ENCODE measurements at places on chromosomes 5 and 9. TPM values are rescaled to one million over a fixed set of nuclear protein-coding genes. Genes with fewer than 3 reads are reported as not detected.

GRCh38 chr9:121960665-121961064 is 132.4 kb downstream of the TTLL11 start:
- no peak for DNase-seq

DNA sequence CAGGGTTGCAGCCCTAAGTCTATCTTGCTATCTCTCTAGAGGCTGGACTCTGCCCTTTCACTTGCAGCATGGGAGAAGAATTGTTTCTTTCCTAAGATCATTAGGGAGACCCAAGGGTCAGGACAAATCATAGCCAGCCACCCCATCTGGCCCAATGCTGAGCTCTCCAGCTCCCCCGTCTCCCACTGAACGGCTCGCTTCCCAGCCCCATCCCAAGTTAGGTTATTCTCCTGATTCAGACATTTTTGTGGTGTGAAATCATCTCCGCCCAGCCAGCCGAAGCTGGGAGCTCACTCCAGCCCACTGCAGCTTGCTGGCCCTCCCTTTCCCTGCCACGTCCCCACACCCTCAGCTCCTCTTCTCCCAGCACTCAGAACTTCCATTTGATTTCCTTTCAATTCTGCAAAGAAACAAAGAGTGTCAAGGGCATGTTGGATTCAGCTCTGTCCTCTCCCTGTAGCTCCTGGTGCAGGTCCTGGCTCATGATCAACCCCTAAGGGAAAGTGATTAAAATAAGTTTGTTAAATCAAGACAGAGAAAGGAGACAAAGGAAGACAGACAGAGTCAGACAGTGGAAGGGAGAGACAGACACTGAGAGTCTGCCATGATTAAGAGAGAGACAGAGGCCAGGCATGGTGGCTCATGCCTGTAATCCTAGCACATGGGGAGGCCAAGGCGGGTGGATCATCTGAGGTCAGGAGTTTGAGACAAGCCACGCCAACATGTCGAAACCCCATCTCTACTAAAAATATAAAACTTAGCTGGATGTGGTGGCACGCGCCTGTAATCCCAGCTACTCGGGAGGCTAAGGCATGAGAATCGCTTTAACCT is 12.6 kb upstream of the SPARC start:
- DNase-seq: no peak

- DNase-seq: peak; percentile 14
These were observed 104.8 kb downstream of the PDE6A start for GRCh38 chr5:149839761-149840160.

- no peak for DNase-seq
These were observed 131.8 kb downstream of the LURAP1L start for GRCh38 chr9:12906646-12907045.

DNA sequence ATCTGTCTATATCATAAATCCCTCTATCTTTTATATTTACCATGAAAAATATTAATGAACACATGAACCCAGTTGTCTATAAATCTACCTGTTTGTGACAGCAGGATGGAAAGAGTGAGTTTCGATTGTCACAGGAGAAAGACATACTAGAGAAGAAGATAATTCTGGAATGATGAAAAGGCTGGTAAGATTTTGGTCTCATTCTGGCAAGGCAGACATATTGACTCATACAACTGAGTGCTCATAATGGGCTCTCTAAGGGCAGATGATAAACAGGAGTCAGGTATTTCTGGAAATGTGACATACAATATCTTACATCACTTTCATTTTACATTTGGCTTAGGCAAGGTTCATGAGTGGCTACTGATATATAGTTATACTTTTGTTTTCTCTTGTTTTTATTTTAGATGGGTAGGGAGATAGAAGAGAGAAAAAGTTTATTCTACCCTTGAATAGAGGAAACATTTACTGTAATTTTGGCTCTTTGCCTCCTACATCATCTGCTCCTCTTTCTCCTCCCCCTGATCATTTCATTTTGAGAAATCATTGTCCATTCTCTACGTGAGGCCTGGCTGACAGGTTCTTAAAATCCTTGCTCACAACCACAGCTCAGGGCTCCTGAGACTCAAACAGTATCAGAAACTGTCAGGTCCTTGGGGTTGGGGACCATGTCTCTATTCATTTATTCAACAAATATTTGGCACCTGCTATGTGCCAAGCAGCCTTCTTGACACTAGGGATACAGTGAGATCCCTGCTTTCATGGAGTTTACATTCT is 14.4 kb downstream of the ELOVL7 start:
- DNase-seq: no peak

DNA sequence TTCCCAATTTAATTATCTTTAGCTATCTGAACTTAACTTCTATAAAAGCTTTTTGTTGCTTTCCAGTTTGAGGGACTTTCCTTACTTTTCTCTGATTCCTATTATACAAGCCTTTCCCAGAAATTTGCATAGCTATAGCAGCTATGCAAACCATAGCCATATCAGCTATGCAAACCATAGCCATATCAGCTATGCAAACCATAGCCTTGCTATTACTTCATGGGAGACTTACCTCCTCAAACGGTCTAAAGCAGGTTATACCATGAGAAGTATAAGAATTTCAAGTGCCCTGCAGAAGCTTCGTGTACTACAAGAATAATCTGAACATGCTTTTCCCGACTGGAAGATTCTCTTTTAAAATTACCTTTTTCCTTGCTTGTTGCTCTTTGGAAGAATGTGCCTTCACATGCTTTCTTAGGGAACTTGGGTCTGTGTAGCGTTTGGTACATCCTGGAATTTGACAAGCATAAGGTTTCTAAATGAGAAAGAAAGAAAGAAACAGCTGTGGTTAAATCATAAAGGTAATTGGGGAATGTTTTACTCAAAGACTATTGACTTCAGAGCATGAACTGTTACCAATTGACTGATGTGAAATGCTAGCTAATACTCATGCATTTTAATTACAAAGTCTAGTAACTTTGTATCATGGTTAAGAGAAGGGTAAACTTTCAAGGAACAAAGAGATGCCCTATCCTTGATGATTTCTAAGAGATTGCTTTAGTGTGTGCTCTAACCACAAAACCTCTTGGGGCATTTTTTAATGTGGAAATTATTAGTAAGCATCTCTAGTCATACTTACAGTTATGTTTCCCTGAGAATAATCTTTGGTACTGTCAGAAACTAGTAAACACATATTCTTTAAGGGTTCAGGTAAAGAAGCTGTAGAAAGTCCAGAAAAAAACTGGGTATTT is 367.6 kb downstream of the GLIS3 start:
- DNase-seq: no peak

GRCh38 chr5:159101685-159102084 is 2.0 kb upstream of the EBF1 start:
- no peak for DNase-seq

- no peak for DNase-seq
These were observed 5.7 kb downstream of the QSOX2 start for GRCh38 chr9:136239983-136240330.

GRCh38 chr5:114402206-114402605 is 40.3 kb downstream of the KCNN2 start:
- DNase-seq: no peak

DNA sequence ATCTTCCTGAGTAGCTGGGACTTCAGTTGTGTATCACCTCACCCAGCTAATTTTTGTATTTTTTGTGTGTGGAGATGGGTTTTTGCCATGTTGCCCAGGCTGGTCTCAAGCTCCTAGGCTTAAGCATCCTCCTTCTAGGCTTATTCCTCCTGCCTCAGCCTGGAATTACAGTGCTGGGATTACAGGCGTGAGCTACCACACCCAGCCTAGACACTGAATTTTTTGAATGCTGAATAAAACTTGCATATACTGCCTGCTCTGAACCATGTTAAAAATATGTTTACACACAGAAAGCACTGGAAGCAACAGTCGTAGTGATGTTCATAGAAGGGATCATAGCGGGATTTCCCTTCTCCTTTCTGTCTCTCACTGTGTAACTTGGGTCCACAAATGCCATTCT is 121.3 kb upstream of the ICE1 start:
- no peak for DNase-seq

GRCh38 chr5:64576250-64576649 is 70.4 kb downstream of the RGS7BP start:
- DNase-seq: no peak

- DNase-seq: no peak
These were observed 154.8 kb upstream of the GAS1 start for GRCh38 chr9:87102126-87102525.

DNA sequence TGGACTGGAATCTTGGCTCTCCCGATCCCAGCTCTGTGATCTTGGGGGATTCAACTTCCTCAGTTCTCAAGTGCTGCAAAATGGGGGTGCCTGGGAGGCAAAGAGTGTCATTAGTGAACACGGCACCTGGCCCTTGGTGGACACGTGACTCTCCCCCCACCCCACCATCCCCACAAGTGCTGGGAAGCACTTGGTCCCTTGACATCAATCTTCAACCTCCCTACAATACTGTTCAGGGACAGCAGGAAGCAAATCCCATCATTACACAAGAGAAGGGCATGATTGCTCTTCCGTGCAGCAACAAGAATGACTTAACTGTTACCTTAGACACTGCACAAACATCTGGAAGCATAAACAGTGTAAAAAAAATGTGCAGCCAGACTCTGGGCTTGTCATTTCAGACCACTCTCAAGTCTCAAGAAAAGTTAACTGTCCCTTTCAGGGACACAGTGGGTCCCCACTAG is 61.4 kb downstream of the PSMB7 start:
- DNase-seq: no peak

- DNase-seq: no peak
These were observed 4.8 kb upstream of the CDH10 start for GRCh38 chr5:24649531-24649930.

DNA sequence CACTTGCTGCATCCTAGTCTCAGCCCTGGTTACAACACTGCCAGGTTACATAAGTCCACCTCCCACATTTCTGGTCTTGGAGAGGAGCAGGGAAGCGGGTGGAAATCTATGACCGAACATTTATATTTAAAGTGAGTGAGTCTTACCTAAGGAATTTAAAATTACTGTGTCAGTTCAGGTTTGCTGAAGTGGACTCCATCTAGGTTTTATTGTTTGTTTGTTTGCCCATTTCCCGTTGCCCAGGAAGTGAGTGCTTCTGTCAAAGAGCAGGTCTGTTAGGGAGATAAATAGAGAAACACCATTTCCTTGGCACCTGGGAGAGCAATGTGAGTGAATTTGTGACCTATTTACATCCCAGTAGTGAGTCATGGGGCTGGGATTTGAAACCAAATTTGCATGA is 179.5 kb downstream of the KIF4B start:
- no peak for DNase-seq

- DNase-seq: no peak
These were observed 96.0 kb downstream of the LIX1 start for GRCh38 chr5:97046270-97046982.

DNA sequence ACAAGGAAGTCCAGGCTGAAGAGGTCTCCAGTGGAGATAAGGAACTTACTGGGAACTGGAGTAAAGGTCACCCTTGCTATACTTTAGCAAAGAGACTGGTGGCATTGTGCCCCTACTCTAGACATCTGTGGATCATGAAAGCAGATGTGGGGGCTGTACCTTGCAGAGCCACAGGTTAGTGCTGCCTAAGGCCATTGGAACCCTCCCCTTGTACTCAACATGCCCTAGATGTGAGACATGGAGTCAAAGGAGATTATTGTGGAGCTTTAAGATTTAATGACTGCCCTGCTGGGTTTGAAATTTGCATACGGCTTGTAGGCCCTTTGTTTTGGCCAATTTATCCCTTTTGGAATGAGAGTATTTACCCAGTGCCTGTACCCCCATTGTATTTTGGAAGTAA is 397.3 kb upstream of the GRIN3A start:
- DNase-seq: no peak

- DNase-seq: no peak
These were observed 21.7 kb upstream of the GLIS3 start for GRCh38 chr9:4321554-4321953.

- no peak for DNase-seq
These were observed 249.7 kb upstream of the ZNF462 start for GRCh38 chr9:106613250-106613737.

GRCh38 chr5:29089591-29090130 is 2051.3 kb upstream of the CDH9 start:
- no peak for DNase-seq

Gene HTR1A
- 0.24 TPM for polyA plus RNA-seq

Gene ORM2
- polyA plus RNA-seq: 0.49 TPM

Gene TUSC1
- polyA plus RNA-seq: 3.9 TPM

Gene DOCK8
- 1.3 TPM for polyA plus RNA-seq

All from brain (organoid and tissue), 16 donors.